ENCODE measurements at places on chromosomes 2 and 18.

- DNase-seq = no peak
Measured at GRCh38 chr2:9758741-9759140, 84.5 kb upstream of the TAF1B start.

DNA sequence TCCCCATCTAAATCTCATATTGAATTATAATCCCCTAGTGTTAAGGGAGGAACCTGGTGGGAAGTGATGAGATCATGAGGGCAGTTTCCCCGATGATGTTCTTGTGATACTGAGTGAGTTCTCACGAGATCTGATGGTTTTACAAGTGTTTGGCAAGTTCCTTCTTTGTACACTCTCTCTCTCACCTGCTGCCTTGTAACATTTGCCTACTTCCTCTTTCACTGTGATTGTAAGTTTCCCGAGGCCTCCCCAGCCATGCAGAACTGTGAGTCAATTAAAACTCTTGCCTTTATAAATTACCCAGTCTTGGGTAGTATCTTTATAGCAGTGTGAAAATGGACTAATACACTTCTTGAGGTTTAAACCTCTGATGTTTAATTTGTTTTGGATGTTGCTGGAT is 177.5 kb downstream of the CD8B2 start:
- no peak for DNase-seq

DNA sequence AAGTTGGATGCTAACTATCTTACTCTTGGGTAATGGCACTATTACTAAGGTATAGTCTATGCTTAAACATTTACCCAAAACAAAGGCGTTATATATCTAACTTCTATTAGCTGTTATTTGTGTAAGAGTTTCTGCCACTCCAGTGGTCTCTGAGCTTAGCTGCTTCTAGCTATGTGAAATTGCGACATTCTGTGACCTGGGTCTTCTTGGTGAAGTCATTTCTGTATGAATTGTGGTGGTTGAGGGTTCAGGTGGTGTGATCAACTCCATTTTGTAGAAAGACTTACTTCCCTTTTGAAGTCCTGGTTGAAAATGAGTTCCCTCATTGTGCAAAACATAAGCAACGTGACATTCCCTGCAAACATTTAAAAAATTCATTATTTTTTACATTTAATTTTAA is 221.6 kb downstream of the PIK3C3 start:
- DNase-seq = no peak

DNA sequence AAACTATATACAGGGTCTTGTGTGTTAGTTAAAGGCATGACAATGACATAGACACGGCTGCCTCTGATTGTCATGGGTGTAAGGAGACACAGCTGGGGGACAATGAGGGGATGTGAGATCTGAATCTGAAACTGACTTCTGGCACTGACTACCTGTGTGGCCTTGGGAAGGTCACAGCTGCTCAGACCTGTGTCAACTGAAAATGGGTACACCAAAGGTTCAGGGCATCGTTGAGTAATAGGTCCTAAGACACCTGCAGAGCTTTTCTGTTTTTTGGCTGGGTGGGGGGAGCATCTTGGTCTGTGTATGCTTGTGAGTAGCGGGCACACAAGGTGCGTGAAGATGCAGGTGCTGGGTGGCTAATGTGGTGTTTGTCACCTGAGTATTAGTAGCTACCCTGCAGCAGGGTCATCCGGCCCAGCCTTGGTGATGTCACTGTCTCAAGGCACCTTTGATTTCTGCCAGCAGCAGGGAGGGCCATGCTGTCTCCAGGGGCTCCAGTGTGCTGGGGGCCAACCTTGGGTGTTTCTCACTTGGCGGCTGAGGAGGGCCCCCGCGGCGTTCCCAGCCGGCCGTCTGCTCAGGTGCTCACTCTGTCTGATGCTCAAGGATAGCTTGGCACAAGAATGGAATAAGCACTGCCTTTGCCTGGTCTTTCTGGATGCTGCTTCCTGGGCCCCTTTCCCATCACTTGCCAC is 53.1 kb upstream of the HS6ST1 start:
- DNase-seq = no peak

- no peak for DNase-seq
Measured at GRCh38 chr2:165245081-165245793, 6.0 kb downstream of the SCN2A start.

GRCh38 chr2:144701259-144701658 is 181.3 kb upstream of the ZEB2 start:
- DNase-seq = no peak

- DNase-seq = no peak
Measured at GRCh38 chr2:232515639-232516038, 4.5 kb upstream of the PRSS56 start.

DNA sequence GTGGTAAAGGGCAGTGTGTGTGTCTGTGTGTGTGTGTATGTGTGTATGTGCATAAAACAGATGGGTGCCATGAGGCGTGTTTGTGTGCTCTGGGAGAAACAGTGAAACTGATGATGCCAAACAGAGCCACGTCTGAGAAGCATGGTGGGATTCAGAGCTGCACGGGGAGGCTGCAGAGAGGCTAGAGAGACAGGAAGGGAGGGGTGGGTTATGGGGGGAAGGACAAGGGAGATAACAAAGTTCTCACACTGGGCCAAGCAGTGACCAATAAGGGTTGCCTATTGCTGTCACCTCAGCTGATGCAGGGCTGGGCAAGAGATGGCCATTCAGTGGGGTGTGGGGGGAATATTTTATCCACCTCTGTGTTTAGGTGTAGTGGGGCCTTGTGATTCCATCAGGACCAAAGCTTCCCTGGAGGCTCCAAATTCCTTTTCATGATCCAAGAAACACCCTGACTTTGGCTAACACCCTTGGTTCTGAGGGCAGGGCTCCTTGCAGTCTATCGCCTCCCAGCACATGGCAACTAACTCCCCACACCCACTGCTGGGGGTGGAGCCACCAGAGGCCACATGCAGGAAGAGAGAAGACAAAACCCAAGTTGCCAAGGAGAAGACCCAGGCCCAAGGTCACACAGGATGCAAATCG is 54.2 kb upstream of the POMC start:
- DNase-seq = no peak

- no peak for DNase-seq
Measured at GRCh38 chr2:20516291-20516645, 69.4 kb downstream of the RHOB start.

DNA sequence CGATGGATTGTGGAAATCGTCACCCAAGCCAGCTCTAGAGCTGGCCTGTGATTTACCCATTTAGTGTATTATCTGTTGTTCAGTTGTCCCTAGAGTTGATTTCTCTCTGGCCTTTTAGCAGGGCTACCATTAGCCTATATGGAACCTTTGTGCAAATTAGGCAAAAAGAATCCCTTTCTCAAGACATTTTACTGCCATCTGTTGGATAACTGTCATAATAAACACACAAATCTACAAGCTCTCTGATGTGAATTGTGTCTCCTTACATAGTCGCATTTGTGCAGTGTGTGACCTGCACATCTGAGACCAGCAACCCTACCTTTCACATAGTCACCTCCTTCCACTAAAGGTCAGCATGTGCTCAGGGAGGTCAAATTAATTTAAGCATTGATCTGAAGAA is 34.0 kb downstream of the LOXHD1 start:
- DNase-seq = peak; percentile 27

GRCh38 chr2:36596397-36596796 is 1.6 kb downstream of the FEZ2 start:
- DNase-seq = no peak

DNA sequence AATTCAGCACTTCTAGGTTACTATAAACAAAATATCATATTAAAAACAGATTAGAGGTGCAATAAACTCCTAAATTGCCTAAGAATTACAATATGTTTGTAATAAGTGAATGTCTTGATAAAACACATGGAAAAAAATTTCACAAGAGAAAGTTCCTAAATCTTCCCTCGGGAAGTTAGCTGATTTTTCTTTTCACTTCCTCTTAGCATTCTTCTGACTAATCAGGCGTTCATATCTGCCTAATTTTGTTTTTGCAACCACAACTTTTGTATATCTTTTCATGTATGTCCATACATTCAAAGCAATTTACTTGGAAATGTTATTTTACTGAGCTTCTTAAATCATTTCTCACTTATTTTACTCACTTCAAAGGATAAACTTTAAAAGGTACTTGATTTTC is 88.5 kb downstream of the RTTN start:
- DNase-seq = no peak

DNA sequence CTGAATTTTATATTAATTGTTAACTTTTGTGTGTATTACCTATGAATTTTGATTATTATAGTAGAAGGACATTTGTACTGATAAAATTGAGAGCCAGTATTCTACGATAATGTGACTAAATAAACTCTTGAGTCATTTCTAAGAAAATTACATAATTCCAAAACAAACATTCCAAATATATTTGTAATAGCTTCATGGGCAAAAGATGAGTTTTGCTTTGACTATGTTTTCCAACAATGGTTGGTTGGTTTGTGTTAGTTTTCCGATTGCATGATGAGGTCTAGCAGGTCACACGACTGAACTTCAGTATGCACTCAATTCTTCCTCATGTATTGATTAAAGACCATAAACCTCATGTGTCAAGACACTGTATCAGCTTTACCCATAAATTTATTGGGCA is 71.7 kb upstream of the WDR75 start:
- DNase-seq = no peak

DNA sequence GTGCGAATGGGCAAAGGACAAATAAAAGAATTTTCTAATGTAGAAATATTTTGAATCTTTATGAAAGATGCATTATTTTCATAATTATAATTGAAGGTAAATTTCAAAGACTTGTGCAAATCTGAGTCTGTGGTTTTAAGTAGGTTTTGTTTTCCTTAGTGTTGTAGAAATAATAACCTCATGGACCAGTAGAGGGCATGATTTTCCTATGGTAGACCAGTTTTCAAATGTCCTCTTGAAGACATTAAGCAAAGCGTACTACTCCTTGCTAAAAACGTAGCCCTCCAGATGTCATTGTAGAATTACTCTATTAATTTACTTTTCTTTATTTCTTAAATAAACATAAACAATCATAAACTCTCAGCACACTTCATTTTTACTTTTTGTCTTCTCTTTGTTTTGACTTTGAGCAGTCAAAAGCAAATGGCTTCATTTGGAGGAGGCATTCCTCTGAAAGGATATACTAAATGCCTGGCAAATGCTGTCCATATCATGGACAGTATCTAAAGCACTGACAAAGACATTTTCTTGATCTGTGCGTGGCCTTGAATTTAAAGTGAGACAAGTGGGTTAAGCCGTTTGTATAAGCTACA is 85.8 kb upstream of the FAM237A start:
- peak; percentile 36 for DNase-seq

GRCh38 chr2:205852457-205852856 is 170.2 kb downstream of the NRP2 start:
- DNase-seq = no peak
